Adrenal gland (tissue), 19 donors: ENCODE measurements at places on chromosomes 1 and 21.
A peak's percentile ranks its signal among the peaks of the same experiment; 100 is the strongest.

GRCh38 chr1:95352767-95353166, 118.8 kb downstream of the RWDD3 start:
- DNase-seq = no peak

DNA sequence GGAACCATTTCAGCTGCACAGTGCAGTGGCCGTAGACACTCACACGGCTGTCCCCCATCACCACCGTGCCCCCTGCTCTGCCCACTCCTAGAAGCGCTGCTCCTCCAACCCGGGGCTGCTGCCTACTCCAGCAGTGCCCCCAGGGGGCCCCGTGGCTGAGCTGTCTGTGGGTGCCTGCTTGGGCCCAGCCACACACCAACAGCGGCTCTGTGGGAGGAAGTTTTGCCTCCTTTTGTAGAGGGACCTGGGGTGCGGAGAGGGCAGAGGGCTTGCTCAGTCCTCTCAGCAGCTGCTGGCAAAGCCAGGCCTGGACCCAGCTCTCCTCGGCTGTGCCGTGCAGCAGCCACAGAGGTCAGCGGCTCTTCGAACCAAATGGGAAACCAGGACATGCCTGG, 11.4 kb upstream of the LRRC3 start:
- no peak for DNase-seq

DNA sequence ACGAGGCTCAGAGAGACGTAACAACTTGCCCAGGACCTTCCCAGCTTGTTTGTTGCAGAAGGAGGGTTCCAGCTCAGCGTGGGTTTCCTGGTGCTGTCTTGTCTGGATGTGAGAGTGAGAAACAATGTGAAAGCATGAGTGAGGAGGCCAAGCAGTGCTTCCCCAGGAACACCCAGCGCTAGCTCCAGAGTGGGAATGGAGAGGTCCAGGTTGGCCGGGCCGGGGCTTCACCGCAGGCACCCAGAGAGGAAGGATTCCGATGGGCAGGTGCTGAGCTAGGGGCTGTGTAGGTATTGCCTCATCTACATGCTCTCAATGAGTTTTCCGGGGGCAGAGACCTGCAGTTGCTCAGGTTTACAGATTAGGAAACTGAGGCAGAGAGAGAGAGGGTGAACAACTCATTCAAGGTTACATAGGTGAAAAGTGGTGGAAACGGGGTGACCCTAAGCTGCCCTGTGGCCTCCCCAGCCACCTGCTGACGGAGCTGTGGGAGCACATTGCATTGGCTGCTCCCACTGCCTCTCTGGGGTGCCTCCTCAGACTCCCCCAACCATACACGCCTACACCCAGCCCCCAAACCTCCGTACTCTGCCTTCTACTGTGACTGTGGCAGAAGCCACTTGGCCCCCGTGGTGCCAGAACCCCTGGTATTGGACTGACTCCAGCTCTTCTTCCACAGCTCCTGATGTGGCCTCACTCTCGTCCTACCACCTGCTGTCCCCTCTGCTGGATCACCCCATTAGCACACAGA, 51.2 kb downstream of the B3GALT5 start:
- peak; percentile 29 for DNase-seq

DNA sequence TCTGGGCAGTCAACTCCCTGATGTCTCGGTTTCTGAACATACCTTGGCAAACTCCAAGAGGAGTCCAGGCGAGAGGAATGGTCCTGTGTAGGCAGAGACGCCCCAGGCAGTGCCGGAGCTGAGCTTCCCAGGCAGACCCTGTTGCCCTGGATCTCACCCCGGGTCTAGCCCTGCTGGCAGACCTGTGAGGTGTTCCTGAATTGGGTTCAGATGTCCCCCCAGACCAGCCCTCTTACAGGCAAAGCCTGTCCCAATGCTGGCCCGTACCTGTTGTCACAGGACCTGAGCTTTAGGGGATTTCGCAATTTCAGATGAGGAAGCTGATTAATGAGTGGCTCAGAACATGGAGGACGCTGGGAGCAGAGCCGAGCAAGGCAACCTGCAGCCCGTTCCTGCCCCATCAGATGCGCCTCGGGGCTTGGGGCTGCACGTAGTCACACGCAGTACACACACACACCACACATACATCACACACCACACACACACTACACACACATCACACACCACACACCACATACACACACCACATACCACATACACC, 38.5 kb upstream of the PDE9A start:
- DNase-seq = no peak

GRCh38 chr1:94069919-94070285, 51.0 kb downstream of the ABCA4 start:
- no peak for DNase-seq

- DNase-seq = no peak
Measured at GRCh38 chr21:34640858-34641257, 25.9 kb upstream of the RCAN1 start.

DNA sequence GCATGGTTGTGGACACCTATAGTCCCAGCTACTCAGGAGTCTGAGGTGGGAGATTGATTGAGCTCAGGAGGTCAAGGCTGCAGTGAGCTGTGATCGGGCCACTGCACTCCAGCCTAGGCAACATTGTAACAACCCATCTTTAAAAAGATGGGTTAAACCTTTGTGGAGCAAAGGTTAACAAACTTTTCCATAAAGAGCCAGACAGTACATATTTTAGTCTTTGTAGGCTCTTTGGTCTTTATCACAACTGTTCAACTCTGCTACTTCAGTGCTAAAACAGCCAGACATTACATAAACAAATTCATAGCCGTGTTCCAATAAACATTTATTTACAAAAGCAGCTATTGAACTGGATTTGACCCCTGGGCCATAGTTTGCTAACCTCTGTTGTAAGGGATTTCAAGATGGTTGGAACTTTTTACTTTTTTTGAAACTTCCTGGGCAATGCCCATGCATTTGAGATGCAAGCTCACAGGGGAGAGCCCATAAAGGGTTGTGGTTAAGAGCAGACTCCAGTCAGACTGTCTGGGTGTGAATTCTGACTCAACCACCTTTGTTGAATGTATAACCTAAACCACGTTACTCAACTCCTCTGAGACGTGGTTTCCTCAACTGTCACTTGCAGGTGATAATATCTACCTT, 10.8 kb downstream of the INAVA start:
- DNase-seq = no peak

- DNase-seq = no peak
Measured at GRCh38 chr1:63653976-63654375, 60.8 kb downstream of the PGM1 start.

DNA sequence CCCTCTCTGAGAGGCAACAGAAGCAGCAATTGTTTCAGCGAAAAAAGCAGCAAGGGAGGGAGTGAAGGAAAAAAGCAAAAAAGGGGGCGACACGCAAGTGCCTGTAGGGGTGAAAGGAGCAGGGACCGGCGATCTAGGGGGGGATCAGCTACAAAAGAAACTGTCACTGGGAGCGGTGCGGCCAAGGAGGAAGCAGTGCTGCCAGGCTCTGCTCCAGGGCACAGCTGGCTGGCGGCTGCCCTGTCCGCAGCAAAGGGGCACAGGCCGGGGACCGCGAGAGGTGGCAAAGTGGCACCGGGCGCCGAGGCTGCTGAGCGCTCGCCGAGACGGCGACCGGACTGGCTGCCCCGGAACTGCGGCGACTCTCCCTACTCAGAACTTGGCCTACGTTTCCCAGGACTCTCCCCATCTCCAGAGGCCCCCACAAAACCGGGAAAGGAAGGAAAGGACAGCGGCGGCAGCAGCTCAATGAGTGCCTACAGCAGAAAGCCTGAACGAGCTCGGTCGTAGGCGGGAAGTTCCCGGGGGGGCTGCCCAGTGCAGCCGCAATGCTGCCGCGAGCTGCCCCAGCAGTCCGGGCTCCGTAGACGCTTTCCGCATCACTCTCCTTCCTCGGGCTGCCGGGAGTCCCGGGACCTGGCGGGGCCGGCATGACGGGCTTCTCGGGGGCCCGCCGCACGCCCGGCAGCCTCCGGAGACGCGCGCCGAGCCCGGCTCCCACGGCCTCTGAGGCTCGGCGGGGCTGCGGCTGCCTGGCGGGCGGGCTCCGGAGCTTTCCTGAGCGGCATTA, 1.0 kb upstream of the CDKN2C start:
- DNase-seq = peak; percentile 64

DNA sequence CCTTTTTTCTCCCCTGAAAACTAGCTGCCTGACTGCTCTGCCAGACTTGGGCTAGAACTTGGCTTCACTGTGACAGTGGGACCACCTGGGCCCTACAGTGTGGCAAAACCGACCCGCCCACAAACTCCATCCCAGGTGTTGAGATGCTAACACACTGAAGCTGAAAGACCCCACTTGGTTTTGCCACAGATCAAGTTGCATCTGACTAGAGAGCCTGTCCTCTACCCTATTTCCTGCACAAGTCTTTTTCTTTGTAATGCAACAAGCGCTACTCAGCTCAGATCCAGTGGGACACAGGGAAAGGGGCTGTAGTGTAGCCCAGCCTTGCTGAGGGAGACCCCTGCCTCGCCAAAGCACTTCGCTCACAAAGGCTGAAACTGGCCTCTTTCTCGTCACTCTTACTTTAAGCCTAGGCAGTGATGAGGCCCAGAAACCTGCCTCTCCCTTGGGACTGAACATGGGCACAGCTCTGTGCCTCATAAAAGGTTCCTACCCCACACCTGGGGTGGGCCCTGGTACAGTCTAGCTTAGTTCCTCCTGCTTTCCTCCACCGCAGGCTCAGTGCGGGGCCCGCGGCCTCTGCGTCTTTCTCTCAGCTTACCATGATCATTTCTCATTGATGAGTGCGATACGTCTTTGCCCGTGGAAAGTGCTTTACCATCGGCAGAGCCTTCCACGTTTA, 9.7 kb downstream of the ALPL start:
- no peak for DNase-seq

DNA sequence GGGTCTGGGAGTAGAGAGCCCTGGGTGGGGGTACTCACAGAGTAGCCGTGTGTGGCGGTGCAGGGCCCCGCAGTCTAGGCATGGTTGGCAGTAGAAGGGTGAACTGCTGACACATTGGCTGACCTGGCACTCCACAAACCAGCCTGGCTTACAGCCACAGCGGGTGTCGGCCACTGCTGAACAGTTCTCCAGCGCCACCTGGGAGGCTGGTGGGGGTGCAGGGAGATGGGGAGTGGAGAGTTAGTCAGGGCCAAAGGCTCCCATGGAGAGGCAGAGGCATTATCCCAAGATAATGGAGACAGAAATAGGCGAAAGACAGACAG, 1.5 kb downstream of the TNFRSF25 start:
- peak; percentile 27 for DNase-seq

DNA sequence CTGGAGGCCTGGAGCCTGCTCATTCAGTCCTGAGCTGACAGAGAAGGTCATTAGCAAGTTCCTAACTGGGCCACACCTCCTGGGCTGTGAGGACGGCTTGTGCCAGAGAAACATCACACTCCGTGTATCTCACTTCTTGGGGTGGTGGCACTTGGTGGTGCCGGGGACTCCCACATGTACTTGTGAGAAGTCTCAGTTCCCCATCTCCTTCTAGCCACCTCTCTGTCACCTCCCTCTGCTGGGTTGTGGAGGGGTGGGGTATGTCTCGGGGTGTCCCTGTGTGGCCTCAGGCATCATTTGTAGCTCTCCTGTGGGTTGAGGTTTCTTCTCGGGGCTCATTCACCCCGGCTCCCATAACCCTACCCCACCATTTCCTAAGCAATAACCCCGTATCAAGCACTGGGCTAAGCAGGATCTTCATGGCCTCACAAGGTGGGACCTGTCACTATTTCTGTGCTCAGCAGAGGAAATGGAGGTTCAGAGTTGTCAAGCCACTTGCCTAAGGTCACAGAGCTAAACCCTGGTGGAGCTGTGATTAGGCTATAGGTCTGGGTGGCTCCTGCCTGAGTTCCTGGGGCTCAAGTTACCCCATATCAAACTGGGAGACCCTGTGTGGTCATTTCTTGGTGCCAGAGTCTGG, 62.5 kb downstream of the UBIAD1 start:
- no peak for DNase-seq

GRCh38 chr1:236522937-236523703, 662 bp upstream of the LGALS8 start:
- no peak for DNase-seq

DNA sequence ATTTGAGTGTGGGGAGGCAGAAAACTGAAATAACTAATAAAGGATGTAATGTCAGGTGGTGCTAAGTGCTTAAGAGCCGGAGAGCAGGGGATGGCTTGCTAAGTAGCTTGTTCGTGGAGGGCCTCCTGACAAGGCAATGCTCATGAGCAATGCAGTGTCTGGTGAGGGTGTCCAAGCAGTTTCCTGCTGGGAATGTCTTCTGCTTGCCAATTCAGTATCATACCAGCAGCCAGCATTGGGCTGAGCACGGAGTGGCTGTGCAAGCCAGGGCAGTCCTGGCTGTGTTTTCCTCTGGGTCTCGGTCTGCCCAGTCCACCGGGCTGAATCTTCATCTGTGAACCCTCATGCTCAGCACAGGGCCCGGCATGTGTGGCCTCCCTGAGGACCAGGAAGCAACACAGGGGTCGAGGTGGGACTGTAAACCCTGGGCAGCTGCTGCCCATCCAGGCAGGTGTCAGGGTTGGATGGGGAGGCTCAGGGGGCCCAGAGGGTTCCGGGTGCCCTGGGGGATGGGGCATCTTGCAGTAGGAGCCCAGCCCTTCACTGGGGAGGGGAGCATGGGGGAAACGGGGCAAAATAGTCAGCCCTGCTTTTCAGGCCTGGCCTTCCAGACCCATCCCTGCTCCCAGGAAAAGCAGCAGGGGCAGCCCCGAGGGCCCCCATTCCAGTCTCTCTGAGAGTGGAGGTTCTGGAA, 27.5 kb downstream of the EDN2 start:
- no peak for DNase-seq

GRCh38 chr1:229153955-229154548, 116.9 kb upstream of the RAB4A start:
- DNase-seq = no peak

- no peak for DNase-seq
Measured at GRCh38 chr1:58996341-58997059, 212.7 kb upstream of the JUN start.

GRCh38 chr1:14732728-14733047, 134.2 kb downstream of the KAZN start:
- no peak for DNase-seq

DNA sequence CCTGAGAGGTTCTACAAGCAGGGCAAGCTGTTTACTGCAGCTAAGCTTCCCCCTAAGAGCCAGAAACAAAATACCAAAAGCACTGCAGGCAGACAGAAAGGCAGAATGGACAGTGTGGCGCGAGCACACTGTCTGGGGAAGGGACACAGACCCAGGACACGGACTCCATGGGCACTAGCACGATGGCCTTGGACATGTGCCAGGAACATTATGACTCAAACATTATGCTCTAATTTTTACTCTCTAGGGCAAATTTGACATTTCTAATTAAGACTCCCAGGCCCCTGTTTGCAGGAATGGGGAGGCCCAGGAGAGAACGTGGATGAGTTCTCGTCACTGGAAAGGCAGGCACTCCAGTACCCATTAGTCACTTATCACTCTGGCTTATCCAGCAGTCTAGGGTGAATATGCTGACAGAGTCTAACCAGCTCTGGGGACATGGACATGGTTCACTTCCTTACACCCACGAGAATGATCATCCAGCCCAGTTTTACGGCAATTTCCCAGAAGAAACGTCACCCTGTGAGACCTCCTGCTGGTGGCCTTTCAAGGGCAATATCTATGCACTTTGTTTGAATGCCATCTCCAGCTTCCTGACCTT, 45.1 kb downstream of the CAPN8 start:
- peak; percentile 82 for DNase-seq

DNA sequence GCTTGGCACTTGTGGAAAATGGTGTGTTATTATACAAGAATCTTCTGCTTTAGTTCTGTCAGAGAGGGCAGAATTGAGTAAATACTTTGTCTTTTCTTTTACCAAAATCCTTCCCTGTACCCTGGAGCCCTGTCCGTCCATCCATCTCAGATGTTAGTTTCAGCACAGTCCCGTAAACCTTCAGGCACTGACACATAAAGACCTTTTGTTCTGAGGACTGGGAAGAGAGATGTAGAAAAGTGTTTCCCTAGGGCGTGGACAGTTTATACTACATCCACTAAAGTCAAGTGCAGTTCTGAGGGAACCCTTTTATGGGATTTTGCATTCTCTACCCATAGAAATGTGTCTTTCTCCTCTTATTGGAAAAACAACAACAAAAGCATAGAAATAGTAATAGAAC, 162.4 kb downstream of the PDE4B start:
- DNase-seq = no peak
